Esophagus squamous epithelium (tissue), 5 donors: ENCODE measurements at places on chromosomes 1 and 21.

DNA sequence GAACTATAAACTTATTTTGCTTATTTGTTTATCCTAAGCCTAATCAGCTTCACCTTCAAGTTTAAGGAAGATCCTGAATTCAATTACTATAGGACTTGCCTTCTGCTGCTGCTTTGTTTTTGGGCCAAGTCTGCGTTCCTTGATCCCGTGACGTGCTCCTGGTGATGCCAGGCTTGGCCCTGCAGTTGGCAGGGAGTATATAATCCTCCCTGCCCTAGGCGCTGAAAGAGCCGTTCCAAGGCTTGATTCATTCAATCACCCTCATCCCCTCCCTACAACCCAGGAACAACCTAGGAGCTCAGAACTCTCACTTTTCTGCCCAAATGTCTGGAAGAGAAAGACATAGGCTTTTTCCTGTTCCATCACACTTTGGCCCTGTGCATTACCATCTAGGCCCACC lies 12.4 kb upstream of the LRRN2 start:
- no peak for DNase-seq

- no peak for DNase-seq
Observed at GRCh38 chr1:92538048-92538412, 51.3 kb upstream of the GFI1 start.

- no peak for DNase-seq
Observed at GRCh38 chr1:199178646-199179045, 539.8 kb downstream of the PTPRC start.

GRCh38 chr1:2299131-2299627 lies 71.1 kb downstream of the SKI start:
- no peak for DNase-seq

- no peak for DNase-seq
Observed at GRCh38 chr1:41444785-41445184, 39.7 kb downstream of the EDN2 start.

DNA sequence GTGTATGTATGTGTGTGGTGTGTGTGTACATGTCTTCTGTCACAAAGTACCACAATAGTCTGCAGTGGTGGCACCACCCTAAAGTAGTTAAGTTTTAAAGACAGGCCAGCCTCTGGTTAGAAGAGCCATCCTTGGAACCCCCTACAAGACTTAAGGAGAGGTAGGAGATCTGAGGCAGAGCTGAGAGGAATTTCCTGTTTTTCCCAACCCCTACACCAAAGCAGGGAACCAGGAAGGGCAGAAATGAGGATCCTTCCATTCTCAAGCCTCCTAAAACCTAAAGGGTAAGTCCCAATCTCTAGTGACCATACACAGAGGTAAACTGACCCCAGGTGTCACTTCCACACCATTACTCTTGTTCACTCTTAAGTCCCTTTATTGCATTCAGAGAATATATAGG lies 11.1 kb downstream of the PEA15 start:
- DNase-seq, result no peak

GRCh38 chr1:4778056-4778455 lies 123.6 kb downstream of the AJAP1 start:
- no peak for DNase-seq
